ENCODE measurements at places on chromosomes 1 and 21.

DNA sequence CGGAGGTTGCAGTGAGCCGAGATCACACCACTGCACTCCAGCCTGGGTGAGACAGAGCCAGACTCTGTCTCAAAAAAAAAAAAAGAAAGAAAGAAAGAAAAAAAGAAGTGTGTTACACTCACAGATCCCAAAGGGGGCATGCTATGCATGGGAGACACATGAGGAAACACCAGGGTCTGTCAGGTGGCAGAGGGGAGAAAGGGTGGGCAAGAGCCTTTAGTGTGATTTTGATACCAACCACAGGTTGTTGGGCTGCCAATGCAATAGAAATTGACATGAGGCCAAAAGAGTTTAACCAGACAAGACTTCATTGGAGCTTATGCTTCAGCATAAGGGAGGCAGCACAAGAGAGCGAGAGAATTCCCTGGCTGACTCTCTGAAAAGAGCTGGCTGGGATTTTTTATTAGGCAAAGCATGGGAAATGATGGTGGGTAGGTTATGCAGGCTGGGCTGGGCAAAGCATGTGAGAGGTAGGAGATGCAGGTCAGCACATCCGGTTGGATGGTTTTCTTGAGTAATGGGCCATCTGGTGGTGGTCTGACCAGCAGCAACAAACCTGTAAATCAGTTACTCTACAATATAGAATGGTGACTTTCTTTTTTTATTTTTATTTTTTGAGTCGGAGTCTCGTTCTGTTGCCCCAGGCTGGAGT lies 11.7 kb upstream of the EXTL1 start:
- DNase-seq: no peak

DNA sequence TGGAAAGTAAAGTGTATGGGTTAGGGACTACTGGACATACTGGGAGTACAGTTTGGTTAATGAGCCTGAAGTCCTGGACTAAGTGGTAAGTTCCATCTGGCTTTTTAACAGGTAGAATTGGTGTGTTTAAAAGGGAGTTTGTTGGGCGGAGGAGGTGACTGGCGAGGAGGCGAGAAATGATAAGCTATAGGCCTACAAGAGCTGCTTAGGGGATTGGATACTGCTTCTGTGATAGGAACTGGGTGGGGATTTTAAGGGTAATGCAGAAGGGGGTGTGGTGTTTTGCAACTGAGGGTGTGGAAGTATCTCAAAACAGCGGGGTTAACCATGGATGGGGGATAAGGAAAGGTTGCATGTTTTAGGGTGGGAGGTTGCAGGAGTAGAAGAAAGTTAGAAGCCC lies 3.5 kb downstream of the ERVH48-1 start:
- no peak for DNase-seq

DNA sequence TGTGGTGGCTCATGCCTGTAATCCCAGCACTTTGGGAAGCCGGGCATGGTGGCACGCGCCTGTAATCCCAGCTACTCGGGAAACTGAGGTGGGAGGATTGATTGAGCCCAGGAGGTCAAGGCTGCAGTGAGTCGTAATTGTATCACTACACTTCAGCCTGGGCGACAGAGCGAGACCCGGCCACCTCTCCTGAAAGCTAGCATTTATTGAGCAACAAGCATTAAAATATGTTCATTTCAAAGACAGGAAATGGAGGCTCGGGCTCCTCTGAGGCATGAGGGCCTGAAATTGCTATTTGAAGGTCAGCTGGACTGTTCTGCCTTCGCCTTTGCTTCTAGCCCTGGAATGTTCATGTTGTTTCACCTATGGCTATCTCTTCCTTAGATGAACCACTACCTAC lies 34.5 kb downstream of the SPATA21 start:
- DNase-seq: no peak

DNA sequence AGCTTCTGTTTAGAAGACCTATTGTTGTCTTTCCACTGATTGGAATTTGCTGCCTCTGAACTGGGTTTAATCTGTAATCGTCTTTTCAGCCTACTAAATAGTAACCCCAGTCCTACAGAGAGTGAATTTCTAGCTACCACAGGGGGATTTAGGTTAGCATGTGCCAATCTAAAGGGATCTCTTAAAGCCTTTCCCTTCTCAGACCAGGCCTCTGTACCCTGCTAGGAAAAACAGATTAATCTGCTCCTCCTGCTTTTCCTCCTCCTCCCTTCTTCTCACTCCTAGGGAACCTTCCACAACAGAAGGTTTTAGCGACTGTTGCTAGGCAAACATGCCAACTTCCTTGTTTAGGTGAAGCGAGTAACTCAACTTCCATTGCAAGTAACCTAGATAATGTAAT lies 1.3 kb upstream of the RC3H1 start:
- no peak for DNase-seq
